ENCODE measurements at places on chromosomes 13 and 19.

GRCh38 chr13:76326343-76326742 is 559.9 kb downstream of the KCTD12 start:
- no peak for DNase-seq

DNA sequence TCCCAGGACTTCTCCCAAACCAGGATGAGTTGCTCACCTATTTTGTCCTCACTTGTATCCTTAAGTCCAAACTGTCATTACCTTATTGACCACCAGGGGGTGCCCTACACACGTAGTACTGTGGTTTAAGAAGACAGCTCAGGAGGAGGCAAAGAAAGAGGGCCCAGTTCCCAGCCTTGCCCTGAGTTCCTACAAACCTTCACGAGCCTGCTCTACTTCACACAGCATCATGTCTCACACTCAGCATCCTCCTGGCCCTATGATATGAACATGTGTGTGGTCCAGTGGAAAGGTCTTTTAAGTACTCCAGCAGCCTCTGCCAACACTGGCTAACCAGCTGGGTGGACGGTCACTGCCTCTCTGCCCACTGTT is 8.1 kb upstream of the ZNF784 start:
- DNase-seq, result peak; percentile 87

GRCh38 chr19:7979011-7979410 is 26.4 kb downstream of the ELAVL1 start:
- DNase-seq, result no peak

DNA sequence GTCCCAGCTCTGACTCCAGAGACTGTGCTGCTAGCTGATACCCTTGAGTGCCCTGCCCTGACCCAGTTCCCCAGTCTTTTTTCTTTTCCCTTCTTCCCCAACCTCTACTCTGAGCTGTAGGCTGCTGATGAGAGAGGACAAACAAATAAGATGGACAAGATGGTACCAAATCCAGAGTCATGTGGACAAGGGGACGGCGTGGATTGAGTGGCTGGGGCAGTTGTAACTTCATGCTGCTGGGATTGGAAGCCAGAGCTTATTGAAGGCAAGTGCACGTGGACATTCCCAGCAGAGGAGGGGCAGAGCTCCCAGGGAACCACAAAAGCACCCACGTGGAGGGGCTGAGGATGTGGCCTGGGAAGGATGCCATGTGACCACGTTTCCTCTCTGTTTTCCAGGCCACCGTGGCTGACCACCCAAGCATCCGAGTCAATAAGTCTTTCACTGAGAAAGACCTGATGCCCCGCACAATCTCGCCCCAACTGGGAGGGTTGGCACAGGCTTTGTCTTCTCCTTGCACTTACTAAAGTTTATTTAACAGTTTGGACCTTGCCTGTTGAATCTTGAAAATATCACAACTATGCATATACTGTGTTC is 323.3 kb upstream of the ZNF507 start:
- no peak for DNase-seq

- no peak for DNase-seq
These were observed 7.2 kb upstream of the CEACAM8 start for GRCh38 chr19:42601811-42602443.

DNA sequence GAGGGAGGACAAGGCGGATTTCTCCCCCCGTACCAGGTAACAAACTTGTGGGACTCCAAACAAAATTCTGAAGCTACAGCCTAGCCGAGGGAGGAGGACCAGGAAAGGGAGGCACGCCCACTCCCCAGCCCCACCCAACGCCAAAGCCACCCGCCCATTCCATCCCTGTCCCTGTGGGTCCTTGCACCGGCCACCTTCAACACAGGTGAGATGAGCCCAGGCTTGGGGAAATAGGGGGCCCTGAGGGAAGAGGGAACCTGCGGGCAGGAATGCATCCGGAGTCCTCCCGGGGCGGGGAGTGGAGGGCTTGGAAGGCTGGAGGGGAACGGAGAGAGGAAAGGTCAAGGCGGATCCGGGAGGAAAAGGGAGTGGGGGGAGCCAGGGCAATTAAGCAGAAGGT is at the start of gene BEST2:
TSS of gene BEST2 (plus strand) at position 157 of the 400 bp plus-strand sequence. CDS start 802 bp downstream, outside the sequence.
- DNase-seq, result no peak

DNA sequence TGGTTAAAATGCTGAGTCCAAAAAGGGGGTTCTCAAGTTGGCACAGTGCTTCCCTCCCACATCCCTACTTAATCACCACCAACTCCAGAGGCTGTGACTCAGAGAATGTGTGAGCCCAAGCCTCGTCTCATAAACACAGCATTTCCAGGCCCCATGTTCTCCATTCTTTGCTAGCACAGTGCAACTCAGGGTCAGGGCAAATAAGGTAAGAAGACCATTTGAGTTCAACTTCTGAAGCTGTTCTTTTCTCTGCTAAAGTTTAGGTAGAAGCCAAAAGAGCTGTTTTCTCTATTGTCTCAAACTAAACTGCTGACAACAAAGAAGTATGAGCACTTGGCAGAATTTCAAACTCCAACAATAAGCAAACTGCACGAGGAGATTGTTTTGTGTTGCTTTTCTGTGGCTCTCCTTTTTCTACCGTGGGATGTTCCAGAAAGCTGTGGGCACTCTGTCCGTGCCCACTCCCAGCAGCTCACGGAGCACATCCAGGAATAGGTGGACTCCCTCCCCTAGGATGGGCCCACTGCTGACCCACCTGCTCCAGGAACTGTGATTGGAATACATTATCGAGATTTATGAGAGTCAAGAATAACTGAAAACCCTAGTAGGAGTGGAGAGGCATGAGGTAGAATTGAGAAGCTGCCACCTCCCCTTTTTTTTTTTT is 494.3 kb downstream of the COG6 start:
- DNase-seq, result no peak

- no peak for DNase-seq
These were observed 110.9 kb downstream of the IER2 start for GRCh38 chr19:13260883-13261653.

- no peak for DNase-seq
These were observed 49.1 kb upstream of the SOX21 start for GRCh38 chr13:94761407-94761806.

DNA sequence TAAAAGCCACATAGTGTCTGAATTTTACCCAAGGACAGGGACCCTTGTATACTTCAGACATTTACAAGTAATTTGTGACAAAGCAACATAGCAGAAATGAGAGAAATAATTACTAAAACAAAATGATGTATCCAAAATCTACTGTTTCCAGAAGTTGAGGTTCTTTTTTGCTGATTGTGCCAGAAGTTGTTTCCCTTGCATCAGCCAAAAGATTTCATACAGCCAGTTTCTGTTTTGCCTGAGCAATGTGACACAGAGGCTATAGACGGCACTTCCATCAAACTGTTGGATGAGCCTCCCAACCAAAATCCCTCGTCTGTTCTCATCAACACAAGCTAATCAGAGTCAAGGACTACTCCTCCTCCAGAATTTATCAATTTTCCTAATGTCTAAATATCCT is 913.2 kb upstream of the GPC6 start:
- no peak for DNase-seq

DNA sequence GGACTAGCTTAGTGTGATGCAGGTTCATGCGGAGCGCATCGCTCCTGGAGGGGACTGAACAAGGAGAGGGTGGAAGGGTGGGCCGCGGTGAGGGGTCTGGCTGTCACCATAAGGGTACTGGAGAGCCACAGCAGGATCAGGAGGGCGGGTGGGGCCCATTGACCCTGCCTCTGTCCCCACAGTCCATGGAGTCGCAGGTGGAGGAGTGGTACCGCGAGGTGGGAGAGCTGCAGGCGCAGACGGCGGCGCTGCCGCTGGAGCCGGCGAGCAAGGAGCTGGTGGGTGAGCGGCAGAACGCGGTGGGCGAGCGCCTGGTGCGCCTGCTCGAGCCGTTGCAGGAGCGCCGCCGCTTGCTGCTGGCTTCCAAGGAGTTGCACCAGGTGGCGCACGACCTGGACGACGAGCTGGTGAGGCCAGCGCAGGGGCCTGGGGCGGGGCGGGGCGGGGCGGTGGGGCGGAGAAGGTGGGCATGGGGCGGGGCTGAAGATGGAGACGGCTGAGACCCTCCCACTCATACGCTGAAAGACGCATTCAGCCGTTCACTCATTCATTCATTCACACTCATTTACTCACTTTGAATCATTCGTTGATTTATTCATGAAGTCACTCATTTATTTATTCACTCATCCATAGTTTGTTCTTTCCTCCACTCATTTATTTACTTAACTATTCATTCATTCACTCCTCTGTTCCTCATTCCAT is 27.5 kb upstream of the SHKBP1 start:
- no peak for DNase-seq

GRCh38 chr13:97234742-97235141 is 12.6 kb downstream of the MBNL2 start:
- no peak for DNase-seq

- no peak for DNase-seq
These were observed 14.6 kb upstream of the SLC7A10 start for GRCh38 chr19:33240181-33240771.

- no peak for DNase-seq
These were observed 219.0 kb downstream of the COG6 start for GRCh38 chr13:39874331-39875053.

- DNase-seq, result no peak
These were observed 114.9 kb downstream of the ESD start for GRCh38 chr13:46682015-46682414.

DNA sequence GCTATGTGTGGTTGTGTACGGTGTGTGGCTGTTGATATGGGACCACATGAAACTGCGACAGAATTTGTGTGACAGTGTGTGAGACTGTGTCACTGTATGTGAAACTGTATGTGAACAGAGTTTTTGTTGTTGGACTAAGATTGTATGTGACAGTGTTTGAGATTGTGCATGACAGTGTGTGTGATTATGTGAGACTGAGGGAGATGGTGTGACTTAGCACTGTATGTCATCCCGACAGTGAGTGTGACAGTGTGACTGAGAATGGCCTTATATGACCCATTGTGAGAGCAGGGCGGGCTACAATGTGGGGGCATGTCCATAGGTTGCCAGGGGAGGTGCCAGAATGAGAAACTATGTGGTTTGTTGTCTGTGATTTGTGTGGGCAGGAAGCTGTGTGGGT is 930 bp downstream of the ZNF583 start:
- DNase-seq, result no peak

DNA sequence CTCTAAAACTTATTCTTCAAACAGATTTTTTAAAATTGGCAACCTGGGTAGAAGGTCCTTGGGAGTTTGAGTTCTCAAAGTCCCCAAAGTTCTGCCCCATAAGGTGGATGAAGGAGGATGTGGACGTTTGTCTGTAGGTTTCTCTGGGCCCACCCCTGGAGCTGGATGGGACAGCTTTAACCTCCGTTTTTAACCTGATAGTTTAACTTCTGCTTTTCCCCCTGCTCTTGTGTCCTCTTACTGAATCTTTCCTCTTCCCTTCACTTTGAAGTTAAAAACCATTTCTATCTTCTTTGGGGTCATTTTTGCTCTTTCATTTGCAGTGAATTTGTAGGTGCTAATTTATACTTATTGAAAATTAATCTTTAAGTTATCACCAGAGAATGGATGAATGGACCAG is 79.1 kb downstream of the ESD start:
- no peak for DNase-seq

GRCh38 chr13:106302011-106302410 is 233.5 kb downstream of the EFNB2 start:
- no peak for DNase-seq

GRCh38 chr13:76286178-76286577 is 600.0 kb downstream of the KCTD12 start:
- no peak for DNase-seq

DNA sequence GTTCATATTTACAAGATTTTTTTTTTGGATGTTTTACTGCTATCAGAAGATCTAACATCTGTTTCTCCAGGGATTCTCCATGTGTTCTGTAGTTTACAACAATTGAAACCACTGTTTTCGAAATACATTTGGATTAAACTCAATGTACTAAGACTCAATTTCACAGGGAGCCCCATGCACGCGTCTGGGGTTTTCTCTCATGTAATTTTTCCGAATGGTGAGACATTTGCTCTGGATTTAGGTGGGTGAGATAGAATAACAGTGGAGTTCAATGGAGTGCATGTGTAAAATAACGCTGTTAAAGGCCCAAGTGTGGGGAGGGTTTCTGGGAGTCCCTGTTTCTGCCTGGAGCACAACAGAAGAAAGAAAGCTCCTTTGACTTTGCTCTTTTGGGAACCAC is 330.3 kb downstream of the TSHZ3 start:
- no peak for DNase-seq

DNA sequence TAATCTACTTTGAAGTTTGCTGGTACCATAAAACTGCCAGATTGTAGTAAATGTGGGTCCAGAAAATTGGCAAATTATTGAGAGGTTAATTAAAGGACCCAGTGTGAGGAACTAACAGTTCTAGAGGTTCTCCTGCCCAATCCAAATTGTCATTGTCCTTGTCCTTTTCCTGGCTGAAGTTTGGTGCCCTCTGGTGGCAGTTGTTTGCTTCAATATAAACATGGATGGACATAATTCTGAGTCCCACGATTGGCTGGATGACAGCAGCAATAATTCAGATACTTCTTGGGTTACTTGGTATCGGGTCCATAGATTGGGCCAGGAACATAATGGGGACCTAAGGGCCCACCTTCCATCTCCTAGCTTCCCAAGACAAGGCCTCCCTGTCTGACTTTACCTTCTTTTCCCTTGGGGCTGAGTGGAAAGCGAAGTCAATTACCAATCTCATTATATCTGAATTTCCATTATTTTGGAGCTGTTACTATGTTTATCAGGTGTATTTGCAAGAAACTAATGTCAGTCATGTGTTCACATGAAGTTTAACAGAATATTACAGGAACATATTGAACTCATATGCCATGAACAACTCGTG is 33.8 kb upstream of the GARRE1 start:
- no peak for DNase-seq

GRCh38 chr19:45152504-45153338 is 8.1 kb downstream of the NKPD1 start:
- DNase-seq, result no peak

DNA sequence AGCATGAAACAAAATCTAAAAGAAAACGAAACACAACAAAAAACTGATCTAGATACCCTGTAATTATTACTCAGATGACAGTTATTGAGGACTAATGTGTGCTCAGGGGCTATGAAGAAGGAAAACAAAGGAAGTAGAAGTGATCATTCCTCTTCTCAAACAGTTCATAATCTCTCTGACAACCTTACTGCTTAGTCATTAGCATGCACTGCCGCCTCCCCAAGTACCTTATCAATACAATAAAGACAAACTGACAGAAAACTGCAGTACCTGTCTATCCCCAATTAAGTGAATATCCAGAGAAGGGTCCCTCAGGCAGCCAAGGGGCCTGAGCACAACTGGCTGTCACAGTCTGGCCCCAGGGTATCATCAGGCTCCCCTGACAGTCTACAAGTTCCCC is 22.0 kb upstream of the POU4F1 start:
- DNase-seq, result no peak

- DNase-seq, result no peak
These were observed 720.6 kb downstream of the EFNB2 start for GRCh38 chr13:105814902-105815250.

GRCh38 chr13:47813718-47814117 is 187.4 kb downstream of the SUCLA2 start:
- no peak for DNase-seq

DNA sequence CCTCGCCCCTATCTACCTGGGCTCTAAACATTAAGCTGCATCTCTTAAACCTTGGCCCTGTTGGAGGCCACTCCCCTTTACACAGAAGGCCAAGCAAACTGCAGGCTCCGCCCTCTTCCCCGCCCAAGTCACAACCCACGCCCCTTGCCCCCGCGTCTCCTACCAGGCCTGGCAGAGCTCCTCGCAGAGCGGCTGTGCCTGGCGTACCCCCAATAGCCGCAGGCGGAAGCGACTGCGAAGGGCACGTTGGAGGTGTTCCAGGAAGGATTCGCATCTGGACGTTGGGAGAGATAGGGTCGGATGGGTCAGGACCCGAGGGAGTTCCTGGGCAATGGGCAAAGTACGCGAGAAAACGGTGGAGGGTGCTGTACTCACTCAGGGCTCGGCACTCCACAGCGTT is 5.9 kb downstream of the RTBDN start:
- no peak for DNase-seq

- no peak for DNase-seq
These were observed at the start of gene TNNT1 for GRCh38 chr19:55149078-55150003. TNNT1 (minus strand) TSS chr19:55149206; CDS start chr19:55147157, 2,049 bp downstream.

All from NCI-H187 treated with DMSO at 0.1 percent for 48 hours (cell line).